Tongue (tissue), 3 donors: ENCODE measurements at places on chromosomes 12 and 14. TPM values are rescaled to one million over a fixed set of nuclear protein-coding genes. Genes with fewer than 3 reads are reported as not detected.

DNA sequence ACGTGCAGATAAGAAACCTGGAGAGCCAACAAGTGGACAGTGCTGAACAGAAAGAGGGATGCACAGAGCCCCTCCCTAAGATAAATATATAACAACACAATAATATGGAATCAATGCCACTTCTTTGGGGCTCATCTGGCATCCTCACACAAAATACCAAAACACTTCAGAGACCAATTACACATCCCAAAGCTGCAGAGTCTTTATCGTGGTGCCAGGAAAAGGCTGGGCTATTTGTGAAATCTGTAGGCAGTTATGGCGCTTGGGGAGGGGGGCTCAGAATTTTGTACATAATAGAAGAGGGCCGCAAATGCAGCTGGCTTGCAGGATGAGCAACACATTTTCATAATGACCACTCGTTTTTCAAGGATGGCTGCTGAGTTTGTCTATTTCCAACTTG, 160.4 kb upstream of the NOS1 start:
- no peak for DNase-seq

- peak; percentile 81 for DNase-seq
These were observed 15.2 kb downstream of the DCAF4 start for GRCh38 chr14:72941286-72941985.

DNA sequence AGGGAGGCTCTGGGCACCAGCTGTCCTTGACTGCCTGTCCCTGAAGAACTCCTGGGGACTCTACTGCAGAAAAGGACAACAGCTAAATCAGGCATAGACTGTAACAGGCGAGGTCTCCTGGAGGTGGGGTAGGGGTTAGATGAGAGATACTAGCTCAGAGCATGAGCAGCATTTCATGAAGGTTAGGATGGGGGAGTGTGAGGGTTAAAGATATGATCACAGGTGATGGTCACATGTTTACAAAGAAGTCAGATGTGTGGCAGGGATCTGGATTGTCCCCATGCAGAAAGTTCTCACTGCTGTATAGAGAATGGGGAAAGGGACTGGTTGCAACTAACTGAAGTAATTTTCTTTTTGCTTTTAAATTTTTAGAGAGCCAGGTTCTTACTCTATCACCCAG, 26.5 kb downstream of the TMEM229B start:
- DNase-seq: no peak

DNA sequence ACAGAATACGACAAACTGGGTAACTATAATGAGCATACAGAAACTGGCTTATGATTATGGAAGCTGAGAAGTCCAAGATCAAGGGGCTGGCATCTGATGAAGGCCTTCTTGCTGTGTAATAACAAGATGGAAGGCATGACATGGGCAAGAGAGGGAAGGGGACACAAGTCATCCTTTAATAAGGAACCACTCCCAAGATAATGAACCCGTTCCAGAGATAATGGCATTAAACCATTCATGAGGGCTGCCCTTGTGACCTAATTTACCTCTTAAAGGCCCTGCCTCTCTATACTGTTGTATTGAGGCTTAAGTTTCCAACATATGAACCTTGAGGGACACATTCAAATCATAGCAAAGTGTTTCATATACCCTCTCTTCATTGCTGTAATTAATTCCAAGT, 4.6 kb upstream of the VTI1B start:
- DNase-seq: no peak

DNA sequence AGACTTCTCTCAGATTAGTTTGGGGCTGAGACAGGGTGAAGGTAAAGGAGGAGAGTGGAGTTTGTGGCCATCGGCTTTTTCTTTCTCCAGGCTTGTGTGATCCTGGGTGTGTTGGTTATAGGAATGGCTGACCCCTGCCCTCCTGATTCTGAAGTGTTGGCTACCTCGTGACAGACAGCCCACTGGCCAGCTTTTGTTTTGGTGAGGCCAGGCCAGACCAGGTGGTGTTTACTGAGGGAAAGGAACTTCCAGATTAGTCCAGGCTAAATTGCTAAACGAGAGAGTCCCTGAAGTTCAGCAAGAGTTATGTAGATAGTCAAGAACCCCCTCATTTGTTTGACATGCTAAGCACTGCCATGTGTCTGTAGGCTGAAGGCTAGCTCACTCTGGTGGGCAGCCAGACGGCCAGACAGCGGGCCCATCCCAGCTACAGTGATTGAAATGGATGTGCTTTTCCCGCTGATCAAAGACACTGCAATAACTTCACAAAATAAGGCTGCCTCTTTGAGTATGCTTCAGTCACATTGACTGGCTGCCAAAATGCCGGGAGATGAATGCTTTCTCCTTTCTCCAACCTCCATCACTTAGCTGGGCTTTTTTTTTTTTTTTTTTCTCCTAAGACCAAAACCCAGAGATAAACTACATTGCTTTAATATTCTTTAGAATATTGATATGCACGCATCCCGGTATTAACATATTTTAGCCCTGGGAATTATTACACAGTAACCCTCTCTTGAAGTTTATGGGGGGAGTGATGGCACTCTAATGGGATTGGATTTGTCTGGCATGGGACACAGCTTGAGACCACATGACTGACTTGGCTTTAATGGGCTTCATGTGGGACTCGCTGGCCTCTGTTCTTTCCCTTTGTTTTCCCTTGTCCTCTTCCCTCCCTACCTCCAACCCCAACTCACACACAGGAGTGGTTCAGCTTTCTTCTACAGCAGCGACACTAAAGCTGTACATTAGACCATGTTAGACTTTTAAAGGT, 76.9 kb downstream of the SMOC1 start:
- DNase-seq: no peak

DNA sequence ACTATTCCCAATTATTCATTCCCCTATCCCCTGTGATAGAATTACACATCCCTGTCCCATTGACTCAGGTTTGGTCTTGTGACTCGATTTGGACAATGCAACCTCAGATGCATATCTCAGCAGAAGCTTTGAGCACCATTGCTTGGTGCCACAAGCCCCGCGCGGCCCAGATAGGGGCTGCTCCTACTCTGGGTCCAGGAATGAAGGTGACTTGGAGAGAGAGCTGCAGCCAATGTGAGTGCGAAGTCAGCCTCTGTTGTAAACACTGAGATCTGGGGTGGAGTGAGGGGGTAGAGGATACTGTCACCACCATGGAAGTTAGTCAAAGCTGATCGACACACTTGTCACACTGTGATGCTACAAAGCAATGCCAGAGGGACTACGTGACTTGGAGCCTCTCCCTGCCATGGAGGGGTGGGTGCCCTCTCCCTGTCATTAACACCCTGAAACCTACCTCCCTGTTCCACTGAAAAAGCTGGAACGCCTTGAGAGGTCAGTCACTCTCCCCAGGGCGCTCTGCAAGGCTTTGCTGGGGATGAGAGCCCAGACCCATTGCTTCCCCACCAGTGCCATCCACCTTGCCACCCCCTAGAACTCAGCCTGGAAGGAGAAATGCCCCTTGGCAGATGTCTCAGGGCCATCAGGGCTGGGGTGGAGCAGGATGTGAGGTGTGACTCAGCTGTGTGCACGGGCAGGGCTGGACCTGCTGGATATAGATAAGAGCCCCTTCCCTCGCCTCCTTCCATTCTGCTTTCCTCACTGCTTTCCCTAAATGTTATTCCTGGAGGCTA, 6.6 kb upstream of the PLEK2 start:
- DNase-seq: no peak

- no peak for DNase-seq
These were observed 20.1 kb upstream of the PAWR start for GRCh38 chr12:79710707-79711483.

DNA sequence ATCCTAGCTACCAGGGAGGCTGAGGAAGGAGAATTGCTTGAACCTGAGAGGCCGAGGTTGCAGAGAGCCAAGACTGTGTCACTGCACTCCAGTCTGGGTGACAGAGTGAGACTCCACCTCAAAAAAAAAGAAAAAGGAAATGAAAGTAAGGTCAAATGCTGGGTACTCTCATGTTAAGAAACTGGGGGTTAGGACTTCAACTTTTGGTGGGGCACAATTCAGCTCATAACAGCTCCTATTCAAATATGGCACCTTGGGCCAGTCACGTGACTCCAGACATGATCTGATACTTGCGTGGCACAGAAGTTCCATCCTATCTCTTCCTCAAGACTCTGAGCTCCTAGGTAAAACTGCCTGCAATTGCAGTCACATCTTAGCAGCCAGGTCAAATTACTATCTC, 142.7 kb downstream of the EGLN3 start:
- DNase-seq: no peak

DNA sequence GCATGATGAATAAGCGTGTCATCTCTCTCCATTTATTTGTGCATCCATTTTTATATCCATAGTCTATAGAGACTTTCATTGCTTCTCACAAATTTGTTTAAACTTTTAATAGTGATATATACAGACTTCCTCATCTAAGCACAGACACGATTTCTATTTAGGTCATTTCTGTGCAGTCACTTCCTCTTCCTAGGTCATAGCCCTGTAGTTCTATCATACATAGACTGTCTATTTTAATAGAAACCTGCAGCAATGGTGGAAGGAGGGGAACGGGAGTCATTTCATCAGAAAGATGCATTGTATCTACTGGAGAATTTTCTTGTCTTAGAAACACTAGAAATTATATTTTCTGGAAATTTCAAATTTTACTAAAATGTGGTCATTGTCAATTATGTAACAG, 133.4 kb upstream of the FGD4 start:
- no peak for DNase-seq

GRCh38 chr12:118537481-118537917, 161.1 kb downstream of the SUDS3 start:
- peak; percentile 56 for DNase-seq

- no peak for DNase-seq
These were observed 8.8 kb upstream of the IFI27 start for GRCh38 chr14:94101748-94102147.

GRCh38 chr12:105850103-105850968, 288.4 kb downstream of the NUAK1 start:
- DNase-seq: no peak

GRCh38 chr14:79658221-79658620, 553.1 kb downstream of the DIO2 start:
- DNase-seq: no peak

DNA sequence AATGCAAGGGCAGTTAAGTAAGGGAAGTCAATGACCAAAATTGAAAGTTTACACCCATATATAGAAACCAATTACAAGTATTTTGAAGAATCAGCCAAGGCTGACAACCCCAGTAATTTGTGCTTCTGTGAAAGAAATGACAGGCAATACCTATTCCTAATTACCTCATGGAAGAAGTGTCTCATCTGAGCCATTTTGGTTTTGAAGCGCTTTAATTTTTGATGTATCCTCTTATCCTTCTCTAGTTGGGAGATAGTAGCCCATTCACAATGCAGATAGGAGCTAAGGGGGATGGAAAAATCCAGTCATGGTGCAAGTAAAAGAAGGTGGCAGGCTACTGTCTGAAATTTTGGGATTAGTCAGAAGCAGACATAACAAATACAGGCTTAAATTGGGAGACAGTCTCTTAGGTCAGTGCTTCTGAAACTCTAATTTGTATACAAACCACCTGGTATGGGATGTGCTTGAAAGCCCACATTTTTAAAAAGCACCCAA, 30.4 kb upstream of the SUPT16H start:
- DNase-seq: no peak

GRCh38 chr12:104741497-104742367, 216.4 kb downstream of the SLC41A2 start:
- DNase-seq: no peak

P2RX7 gene
- total RNA-seq: 2.3 TPM

LUM gene
- 449 TPM for total RNA-seq

AQP2 gene
- total RNA-seq: not detected

OTX2 gene
- 0.10 TPM for total RNA-seq

RPS6KL1 gene
- total RNA-seq: 12.6 TPM

CMKLR1 gene
- 6.1 TPM for total RNA-seq
